ENCODE measurements at places on chromosomes 16 and 17.

DNA sequence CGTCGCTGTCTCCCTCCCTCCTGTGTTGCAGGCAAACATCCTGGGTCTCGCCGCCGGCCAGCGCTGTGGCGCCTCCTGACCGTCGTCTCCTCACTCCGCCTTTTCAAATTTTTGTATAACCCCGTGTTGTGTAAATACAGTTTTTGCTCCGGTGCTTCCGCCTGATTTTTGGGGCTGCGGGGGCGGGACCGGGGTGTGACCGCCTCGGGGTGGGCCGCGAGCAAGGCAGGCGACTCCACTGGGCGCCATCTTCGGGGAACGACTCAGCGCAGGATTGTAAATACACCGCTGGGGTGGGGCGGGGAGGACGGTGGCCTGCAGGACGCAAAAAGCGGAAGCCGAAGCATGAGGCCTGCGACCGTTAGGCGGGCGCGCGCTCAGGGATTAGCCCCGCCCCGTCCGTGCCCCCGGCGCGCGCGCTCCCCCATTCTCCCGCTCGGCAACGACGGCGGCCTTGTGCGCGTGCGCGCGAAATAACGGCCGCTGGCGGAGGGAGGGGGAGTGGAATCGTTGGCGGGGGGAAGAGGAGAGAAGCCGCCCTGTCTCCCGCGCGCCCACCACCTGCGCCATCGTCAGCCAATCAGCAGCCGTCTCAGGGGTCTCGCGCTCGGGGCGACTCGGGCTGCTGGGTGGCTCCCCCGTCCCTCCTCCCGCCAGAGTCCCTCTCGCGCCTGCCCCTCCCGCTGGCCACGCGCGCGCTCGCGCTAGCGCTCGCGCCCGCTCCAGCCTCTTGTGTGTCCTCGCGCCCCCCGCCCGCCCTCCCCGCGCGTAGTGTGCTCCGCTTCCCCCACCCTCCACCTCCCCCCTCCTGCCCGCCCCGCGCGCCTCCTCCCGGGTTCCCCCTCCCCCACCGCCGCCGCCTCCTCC lies 864 bp upstream of the MAZ start:
- peak; percentile 82 for DNase-seq

- DNase-seq = no peak
Observed at GRCh38 chr17:58668598-58668935, 23.3 kb downstream of the TEX14 start.

- no peak for DNase-seq
Observed at GRCh38 chr17:54941285-54941684, 27.2 kb downstream of the COX11 start.

GRCh38 chr17:28738680-28739384 lies 5.0 kb upstream of the TRAF4 start:
- DNase-seq = no peak

DNA sequence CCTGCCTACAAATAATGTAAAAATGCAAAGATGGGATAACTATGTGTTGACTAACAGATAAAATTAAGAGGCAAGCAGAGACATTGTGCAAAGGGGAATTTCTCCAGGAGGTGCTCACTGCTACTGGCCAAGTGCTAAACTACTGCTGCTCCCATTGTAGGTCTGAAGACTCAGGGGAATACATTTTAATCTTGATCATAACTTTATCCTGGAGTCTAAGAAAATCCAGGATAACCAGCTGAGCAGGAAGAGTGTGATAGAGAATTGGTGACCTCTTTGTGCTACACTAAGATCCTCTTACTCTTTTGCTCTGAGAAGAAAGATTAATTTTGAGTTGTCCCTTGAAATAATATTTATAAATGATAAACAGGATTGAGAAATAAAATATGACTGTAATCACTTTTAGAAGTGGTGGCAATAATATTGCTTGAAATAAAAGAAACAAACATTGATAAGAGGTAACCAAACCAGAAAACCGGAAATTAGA lies 5.9 kb downstream of the RNF43 start:
- no peak for DNase-seq

- DNase-seq = no peak
Observed at GRCh38 chr16:1182316-1182671, 29.4 kb downstream of the CACNA1H start.

- no peak for DNase-seq
Observed at GRCh38 chr16:78522327-78522726, 422.9 kb downstream of the WWOX start.

GRCh38 chr17:2592971-2593820 lies at the start of gene PAFAH1B1:
TSS of gene PAFAH1B1 (plus strand) at chr17:2593654. CDS start at chr17:2638289, 44,635 bp downstream.
- DNase-seq = no peak

GRCh38 chr16:54360681-54361080 lies 74.1 kb upstream of the IRX3 start:
- DNase-seq = no peak

GRCh38 chr16:54280751-54281150 lies 5.8 kb downstream of the IRX3 start:
- no peak for DNase-seq

Data from NCI-H1436 treated with DMSO at 0.1 percent for 48 hours (cell line).